ENCODE measurements at places on chromosomes 4 and X.

- no peak for DNase-seq
Measured at GRCh38 chrX:152640034-152640818, 2.5 kb downstream of the GABRQ start.

- DNase-seq = no peak
Measured at GRCh38 chr4:142974328-142974727, 128.2 kb upstream of the INPP4B start.

- DNase-seq = no peak
Measured at GRCh38 chr4:104589264-104589868, 94.7 kb upstream of the CXXC4 start.

DNA sequence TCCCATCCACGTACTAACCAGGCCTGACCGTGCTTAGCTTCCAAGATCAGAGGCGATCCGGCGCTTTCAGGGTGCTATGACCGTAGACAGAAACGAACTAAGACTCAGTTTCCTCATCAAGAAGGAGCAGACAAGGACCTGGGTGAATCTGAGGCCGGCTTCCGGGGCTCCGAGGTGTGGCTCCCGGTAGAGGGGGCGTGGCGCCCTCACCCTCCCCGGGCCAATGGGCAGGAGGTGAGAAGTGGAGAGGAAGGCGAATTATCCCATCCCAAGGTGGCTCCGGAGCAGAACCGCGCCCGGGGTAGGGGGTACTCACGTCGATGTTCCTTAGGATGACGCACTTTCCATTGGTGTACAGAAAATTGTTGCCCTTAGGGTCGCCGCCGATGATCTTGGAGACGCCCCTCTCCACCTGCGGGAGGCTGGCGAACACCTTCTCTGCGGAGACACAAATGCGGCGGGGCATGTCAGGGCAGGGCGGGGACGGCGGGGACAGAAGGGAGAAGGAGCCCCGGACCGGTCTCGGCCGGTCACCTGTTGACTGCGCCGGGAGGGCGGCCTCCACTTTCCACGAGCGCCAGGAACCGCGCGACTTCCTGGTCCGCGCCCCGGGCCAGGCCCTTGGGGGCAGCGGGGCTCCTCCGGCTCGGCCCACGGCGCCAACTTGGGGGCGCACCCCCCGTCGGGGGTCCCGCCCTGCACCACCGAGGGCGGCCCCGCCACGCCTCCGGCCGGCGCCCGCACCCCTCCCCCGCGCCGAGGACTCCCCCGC lies 616 bp downstream of the WDR1 start:
- DNase-seq = peak; percentile 32

- DNase-seq = no peak
Measured at GRCh38 chr4:35228313-35228712, 1016.0 kb downstream of the ARAP2 start.

DNA sequence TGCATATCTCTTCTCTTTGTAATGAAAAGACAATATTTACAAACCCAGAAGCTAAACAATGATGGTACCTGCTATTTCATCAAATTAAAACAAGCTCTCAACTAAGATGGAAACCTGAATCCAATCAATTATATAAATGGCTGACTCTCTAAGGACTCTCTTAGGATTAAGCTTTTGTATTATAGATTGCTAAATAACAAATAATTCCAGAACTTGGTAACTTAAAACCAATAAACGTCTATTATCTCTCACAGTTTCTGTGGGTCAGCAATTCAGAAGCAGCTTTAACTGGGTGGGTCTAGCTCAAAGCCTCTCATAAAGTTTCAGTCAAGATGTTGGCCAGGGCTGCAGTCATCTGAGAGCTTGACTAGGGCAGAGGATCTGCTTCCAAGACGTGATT lies 12.4 kb downstream of the PHKA2 start:
- DNase-seq = no peak

DNA sequence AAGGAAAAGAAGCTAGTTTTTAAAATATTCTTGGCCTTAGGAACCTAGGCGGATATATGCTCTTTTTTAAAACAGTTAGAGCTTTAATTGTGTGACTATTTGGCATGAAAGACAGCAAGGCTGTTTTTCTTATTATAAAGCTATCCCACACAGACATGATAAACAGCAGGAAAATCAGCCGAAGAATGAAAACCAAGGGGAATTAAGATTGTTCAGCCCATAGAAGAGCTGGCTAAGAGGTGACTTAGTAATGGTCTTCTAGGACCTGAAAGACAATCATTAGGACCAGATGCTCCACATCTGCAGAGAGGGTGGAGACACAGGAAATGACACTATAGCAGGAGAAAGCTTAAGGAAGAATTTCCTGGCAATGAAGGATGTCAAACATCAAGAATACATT lies 171.4 kb upstream of the NRK start:
- no peak for DNase-seq

DNA sequence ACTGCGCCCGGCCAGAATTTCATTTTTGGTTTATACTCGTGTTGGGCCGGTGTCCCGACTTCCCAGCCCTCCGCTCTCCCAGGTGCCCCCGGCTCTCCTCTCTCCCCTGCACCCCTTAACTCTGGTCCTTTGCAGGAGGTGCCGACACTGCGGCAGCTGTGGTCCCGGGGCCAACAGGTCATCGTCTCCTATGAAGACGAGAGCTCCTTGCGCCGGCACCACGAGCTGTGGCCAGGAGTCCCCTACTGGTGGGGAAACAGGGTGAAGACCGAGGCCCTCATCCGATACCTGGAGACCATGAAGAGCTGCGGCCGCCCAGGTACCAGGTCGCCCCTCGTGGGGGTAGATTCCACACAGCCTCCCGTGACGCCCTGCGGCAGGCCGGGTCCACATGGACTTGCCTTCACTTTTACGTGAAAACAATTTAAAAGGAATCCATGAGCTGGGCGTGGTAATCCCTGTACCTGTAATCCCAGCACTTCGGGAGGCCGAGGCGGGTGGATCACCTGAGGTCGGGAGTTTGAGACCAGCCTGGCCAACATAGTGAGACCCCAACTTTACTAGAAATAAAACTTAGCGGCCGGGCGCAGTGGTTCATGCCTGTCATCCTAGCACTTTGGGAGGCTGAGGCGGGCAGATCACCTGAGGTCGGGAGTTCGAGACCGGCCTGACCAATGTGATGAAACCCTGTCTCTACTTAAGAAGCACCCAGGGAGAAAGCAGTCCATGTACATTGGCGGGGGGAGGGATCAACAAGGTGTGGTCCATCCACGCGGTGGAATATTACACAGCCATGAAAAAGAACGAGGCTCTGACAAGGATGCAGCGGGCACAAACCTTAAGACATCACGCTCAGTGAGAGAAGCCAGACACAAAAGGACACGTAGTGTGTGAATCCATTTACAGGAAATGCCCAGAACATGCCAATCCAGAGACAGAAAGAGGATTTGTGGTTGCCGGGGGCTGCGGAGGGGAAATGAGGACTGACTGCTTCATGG lies 12.0 kb downstream of the PLCXD1 start:
- no peak for DNase-seq

DNA sequence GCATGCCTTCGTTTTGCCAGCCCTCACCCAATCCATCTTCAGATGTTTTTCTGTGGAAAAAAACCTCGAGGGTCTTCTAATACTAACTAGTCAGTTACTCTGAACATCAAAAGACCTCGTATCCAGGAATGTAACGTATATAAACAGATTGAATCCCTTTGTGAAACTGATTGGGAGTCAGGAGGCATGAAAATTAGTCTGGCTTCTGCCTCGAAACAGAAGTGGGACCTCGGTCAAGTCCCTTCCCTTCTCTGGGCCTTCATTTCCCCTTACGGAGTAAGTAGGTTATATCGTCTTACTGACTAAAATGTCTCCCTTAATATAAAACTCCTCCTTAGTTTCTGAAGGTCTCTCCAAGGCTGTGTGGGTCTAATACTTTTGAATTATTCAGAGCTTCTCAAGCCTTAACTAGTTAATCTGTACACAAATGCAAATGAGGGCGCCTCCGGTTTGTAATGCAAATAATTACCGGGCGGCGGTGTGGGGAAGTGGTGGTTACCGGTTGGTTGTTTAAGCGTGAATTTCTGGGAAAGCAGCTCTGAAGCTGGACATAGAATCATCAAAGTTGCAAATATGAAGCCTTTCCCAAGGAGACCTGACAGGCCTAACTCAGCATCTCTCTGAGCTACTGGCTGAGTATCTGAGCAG lies 11.4 kb upstream of the NKRF start:
- no peak for DNase-seq

DNA sequence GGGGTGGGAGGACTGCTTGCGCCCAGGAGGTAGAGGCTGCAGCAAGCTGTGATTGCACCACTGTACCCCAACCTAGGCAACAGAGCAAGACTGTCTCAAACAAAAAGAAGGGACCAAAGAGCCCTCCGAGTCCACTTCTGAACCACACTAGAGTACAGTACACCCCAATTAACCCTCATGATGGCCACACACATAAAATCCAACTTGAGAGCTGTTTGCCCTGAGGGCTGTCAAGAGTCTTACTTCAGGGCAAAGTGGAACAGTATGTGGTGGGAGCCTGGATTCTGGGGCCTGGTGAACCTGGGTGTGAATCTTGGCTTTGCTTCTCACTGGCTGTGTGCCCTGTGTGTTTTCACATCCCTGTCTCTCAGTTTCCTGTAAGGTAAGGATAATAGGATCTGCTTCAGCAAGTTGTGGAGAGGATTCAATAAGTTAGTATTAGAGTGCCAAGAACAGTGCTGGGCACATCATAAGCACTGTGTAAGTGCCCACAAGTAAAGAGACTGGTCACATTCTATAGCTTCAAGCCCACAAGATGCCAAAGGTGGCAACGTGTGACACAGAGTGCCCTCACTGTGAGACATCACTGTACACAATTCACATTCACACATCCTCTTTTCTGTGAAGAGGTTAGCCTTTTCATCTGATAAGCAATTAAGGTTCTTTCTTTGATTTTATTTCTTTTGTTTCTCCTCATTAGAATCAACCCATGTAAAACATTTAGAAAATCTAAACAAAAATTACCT lies 52.1 kb downstream of the LEF1 start:
- no peak for DNase-seq

GRCh38 chr4:4406455-4407298 lies 19.8 kb downstream of the NSG1 start:
- no peak for DNase-seq

GRCh38 chr4:8835521-8836365 lies 35.9 kb downstream of the HMX1 start:
- no peak for DNase-seq

DNA sequence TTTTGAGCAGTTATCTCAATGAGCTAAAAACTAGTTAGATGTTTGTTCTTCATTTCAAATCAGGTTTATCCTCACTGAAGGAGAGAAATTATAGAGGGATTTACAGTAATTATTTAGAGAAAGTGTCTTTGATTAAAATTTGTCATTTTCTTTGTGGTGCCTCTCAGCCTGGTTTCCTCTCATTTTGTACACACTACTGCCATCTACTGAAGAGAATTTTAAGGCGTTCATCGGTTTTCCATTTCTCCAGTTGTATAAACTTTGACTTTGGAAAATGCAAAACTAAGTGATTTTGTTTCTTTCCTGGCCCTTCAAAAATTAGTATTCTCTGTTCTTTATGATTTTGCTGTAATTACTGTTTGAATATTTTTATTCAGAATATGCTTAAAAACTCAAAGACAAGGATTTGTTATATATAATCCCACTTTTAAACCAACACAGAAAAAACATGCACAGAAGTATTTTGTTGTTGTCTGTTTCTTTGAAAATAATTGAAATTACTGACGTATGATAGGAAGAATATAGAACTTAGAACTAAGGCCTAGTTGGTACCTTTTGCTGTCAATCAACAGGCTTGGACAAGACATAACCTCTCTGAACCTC lies 34.4 kb upstream of the ANXA3 start:
- no peak for DNase-seq

DNA sequence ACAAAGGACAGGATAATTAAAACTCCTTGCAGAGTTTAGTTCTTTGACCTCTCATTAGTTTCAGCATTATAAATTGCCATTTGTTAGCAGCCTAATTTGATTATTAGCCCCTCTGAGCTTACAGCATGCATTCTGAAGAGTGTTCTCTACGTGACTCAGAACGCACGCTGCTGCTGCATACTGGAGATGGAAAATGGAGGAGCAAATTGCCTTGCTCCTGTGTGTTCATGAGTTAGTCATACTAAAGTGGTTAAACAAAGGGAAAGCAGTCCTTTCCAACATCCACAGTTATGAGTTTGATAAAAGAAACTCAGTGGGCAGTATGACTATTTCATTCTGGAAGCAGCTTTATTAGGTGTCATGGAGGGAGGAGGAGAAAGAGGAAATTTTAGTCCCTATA lies 922.5 kb downstream of the RPA4 start:
- DNase-seq = no peak

- DNase-seq = no peak
Measured at GRCh38 chrX:115147220-115147619, 42.0 kb upstream of the RBMXL3 start.

DNA sequence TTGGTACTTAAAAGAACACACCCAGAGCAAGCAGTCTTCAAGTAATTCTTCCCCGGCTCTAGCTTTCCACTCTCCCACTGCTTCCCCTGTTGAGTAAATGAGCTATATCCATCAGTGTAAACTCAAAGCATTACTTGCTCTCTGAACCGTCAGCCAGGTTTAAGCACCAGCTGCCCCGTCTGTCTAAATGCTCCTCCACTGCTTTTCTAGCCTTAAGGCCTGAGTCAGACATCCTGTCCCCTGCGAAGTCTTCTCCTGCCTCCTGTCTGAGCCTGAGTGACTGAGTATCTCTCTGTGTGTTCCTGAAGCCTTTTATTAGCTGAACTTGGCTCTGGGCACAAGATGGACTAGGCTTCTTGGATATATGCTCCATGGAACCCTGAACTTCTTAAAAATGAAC lies 205.1 kb downstream of the STK32B start:
- no peak for DNase-seq

GRCh38 chr4:145097331-145097820 lies 620 bp downstream of the ANAPC10 start:
- DNase-seq = no peak

DNA sequence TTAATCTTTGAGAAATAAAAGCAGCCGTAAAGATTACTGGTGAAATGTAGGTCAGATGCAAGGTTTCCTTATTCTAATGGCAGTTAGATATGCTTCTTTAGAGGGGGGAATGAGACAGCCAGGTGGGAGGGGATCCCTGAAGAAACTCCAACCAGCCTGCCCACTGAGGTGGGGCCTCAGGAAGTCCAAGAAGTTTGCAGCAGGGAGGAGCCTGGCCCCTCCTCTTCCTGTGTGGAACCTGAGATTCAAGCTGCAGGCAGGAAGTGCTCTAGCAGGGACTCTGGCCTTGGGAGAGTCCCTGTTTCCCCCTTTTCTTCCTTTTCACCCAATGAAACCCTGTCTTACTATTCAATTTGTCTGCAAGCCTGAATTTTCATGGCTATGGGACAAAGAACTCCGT lies 101.4 kb upstream of the SLITRK2 start:
- no peak for DNase-seq

DNA sequence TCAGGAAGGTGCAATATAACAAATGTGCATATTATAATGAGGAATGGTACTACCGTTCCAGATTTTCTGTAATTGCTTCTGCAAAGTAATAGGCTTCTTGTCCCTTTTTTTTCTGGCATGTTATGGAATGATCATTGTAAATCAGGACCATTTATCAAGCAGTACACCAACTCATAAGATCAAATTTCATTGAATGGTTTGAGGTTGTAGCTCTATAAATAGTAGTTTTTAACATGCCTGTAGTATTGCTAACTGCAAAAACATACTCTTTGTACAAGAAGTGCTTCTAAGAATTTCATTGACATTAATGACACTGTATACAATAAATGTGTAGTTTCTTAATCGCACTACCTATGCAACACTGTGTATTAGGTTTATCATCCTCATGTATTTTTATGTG lies 12.6 kb downstream of the IBSP start:
- no peak for DNase-seq
